ENCODE measurements at places on chromosomes 7 and 10. TPM values are rescaled to one million over a fixed set of nuclear protein-coding genes. Genes with fewer than 3 reads are reported as not detected.

DNA sequence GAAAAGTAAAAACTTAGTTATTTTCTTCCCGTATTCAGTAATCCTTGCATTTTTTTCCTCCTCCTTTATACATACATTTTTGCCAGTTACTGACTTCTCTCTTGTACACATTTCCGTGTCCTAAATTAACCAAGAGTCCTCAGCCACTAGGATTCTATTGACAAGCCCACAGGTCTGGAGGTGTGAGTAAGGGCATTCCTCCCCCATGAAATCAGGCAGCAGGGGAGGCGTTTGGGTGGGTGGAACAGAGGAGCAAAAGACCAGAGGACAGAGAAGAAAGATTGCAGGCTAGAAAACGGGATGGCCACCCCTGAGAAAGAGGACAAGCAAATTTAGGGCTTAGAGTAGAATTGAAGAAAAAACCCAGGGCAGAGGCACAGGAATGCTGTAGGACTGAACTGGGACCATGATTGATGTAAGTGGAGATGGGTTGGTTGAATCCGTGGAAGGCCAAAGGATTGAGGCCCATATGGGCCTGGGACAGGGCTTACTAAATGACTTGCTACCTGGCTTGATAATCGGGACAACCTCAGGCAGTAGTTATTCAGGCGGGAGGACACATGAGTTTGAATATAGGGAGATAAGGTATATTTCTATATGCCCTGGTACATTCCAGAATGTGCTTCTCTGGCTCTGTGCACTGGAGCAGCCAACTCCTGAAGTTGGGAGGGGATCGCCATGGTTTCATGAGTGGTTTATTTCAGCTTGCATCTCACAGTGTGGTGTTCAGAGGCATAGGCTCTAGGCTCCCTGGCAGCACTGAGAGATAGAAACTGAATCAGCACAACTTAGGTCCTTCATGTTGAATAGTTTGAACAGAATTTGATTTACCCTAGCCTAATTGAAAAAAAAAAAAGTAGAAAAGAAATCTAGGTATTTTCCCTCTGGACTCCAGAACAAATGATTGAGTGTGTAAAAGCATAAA, 28.0 kb downstream of the IKZF1 start:
- DNase-seq: no peak

DNA sequence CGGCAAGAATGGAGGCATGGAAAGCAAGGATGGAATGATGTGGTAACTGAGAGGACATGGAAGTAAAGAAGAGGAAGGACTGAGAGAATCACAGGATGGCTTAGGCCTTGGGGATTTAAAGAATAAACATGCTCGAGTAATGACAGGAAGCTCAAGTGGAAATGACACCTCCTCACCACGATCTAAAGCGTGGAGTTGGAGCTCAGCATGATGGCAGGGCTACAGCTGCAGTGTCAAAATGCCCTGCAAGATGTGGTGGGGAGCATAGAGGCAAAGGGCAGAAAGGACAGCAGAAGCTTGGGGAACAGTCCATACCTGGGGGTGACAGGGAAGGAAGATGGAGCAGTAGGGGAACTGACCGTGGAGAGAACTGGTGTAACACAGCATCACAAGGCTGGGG, 229.5 kb upstream of the PLXNA4 start:
- DNase-seq: no peak

- DNase-seq: no peak
These were observed 109.9 kb upstream of the ABI1 start for GRCh38 chr10:26970667-26971066.

- no peak for DNase-seq
These were observed 100.2 kb upstream of the PRSS58 start for GRCh38 chr7:142357953-142358520.

GRCh38 chr7:91357379-91357778, 93.1 kb downstream of the FZD1 start:
- DNase-seq: no peak

- no peak for DNase-seq
These were observed 171.3 kb upstream of the ITGB1 start for GRCh38 chr10:33129141-33129995.

GRCh38 chr10:90064295-90064694, 362.9 kb downstream of the KIF20B start:
- no peak for DNase-seq

DNA sequence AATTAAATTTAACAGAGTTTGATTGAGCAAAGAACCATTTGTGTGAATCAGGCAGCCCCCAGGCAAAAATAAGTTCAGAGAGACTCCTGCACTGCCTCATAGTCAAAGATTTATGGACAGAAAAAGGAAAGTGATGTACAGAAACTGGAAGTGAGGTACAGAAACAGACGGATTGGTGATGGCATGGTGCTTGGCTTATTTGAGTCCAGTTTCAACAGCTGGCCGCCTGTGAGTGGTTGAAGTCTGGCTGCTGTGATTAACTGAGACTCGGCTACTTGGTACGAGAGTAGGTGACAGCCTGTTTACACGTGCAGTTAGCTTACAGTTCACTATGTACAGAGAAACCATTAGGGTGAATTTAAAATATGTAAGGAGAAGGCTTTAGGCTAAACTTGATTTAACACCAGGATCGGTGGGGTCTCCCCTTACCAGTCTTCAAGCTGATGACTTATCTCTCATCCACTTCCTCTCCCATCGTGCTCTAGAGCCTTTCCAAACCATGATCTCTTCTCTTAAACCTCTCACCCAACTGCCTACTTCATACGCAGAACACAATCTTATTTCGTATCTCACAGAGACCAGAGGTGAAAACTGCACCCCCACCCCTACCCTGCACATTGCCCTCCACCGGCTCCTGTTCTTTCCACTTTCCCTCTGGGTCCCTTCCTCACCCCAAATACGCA, 5.0 kb upstream of the MSMB start:
- no peak for DNase-seq

DNA sequence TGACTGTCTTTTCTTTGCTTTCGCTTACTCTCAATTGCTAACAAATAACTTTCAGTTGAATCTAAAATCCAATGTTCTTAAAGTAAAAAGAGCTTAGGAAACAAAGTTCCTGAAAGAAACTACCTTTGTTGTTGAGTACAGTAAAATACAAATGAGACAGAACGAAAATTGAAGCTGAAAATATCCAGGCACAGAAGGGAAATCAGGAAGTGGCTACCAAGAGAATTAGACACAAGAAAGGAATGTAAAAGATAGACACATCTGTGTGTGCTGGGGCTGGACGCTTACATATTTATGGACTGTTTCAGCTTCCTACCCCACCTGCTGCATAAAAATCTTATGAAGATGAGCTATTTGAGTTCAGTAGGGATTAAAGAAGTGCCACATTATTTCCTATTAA, 161.7 kb upstream of the PLXDC2 start:
- no peak for DNase-seq

DNA sequence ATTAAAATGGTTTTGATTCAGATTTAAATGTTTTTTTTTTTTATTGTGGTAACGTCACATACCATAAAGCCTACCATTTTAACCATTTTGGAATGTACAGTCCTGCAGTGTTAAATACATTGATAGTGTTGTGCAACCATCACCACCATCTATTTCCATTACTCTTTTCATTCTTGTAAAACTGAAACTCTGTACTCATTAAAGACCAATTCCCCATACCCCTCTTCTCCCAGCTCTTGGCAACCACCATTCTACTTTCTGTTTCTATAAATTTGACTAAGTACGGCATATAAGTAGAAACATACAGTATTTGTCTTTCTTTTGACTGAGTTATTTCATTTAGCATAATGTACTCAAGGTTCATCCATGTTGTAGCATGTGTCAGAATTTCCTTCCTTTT, 96.2 kb downstream of the EXOC4 start:
- DNase-seq: no peak

GRCh38 chr7:134009314-134010110, 117.6 kb upstream of the LRGUK start:
- no peak for DNase-seq

DNA sequence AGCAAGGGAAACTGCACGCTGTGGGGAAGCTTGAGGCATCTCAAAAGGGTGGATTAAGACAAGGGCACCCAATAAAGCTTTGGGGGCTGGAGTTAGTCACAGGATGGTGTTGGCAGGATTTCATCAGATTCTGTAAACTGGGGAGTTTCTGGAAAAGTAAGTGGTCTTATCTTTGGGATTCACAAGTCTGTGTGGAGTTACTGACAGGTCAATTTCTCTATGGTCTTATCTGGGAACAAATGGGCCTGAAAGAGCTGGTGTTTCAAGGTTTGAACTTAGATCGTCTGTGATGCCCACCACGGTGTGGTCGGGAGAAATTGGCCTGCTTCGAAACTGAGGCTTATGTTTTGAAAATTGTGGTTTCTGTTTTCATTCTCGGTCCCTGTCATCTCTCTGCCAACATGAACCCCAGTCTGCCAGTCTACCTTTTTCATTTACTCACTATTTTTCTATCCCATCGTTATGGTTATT, 23.8 kb upstream of the AOAH start:
- DNase-seq: no peak

DNA sequence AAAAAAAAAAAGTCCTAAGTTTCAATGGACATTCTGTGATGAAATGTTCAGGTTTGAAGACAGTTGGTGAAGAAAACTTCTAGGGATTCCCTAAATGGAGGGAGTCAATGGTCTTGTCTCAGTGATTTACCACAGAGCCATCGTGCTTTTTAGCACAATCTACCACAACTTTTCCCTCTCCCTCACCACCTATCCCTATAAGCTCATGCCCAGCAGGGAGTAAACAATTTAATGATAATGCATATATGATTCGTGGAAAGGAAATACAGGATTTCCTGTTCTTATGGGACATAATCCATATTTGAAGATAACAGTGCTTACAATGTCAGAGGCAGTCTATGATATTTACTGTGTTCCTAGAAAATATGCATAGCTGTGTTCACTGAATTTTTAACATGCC, 38.4 kb upstream of the CD36 start:
- no peak for DNase-seq

DNA sequence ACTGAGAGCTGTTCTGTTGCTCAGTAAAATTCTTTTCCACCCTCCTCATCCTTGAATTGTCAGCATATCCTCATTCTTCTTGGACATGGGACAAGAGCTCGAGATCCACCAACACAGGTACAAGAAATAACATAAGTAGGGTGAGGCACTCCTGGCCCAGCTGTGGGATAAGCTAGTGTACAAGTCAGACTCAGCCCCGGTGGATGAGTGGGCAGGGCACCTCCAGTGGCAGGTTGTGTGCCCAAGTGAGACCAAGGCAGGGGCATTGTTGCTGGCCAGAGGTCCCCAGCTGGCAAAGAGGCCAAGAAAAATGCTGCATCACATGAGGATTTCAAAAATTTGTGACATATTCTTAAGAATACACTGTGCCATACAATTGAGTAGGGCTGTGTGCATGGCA, 402.0 kb upstream of the ZWINT start:
- DNase-seq: no peak

DNA sequence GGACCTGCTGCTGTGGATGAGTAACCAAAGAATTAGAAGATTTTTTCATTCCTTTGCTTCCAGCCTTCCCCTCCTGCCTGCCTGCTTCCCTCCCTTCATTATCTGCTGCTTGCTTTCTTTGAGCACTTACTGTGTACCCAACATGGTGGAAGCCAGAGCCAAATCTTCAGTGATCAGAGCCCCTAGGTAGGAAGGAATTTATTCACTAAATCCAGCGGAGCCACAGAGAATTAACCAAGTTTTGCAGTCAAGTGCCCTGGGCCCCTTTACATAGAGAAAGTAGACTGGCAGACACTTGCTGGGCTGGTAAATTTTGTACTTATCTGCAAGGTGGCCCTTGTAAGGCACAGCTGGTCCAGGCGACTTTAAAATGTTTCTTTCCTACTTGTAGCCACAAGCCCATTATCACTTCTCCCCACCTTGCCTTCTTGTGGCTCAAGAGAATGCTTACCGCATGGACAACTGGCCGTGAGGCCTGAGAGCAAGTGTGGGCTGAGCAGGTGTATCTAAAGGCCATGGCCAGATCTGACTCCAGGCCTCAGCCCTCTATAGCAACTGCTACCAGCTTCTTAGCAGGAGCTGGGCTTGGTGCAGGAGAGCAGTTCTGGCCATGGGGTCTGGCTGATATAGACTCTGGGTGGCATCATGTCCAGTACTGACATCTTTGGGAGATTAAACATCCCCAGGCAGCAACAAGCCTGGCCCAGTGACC, 11.1 kb downstream of the UNC5B start:
- no peak for DNase-seq

DNA sequence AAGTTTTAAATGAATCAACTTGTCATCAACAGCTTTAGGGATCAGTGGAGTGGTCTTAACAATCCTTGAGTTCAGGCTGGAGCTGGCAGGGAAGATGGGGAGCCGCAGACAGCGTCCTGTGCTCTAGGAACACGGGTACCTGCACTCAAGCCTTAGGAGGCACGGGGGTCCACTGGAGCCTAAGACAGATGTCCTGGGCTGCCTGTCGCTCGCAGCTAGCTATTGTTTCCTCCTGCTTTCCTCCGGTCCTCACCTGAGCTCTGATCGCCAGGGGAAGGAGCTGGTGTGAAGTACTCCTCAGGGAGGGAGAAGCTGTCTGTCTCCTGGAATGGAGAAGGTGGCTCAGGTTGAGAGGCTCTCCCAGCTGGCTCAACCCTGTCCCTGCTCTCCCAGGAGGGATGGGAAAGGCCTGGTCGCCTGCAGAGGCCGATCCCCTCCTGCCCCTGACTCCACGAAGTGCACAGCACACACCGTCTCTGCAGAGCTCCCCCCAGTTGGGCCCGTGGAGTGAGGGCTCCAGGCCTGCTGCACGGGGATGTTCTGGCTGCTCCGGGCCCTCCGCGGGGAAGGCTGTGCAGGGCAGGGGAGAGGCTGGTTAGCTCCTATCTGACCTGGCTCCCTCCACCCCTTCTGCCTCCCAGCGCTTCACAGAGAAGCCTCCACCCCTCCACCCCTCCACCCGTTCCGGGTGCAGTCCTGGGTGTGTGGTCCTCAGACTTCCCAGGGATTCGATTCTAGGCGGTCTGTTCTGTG, 14.5 kb upstream of the PYROXD2 start:
- DNase-seq: no peak

DNA sequence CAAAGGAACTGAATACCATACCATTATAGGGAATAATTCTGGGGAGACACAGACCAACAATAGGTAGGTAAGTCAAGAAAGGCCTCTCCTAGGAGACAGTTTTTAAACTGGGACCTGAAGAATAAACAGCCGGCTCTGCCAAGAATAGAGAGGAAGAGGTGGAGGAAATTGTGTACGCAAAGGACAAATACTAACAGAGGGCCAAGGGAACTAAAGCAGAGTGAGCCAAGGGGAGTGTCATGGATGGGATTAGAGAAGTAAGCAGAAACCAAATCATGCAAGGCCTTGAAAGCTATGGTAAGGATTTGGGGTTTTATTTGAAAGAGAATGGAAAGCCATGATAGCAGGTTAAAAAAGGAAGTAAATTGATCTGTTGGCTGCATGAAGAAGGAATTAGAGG, 18.1 kb upstream of the ITGB8 start:
- no peak for DNase-seq

SNX13 gene
- total RNA-seq: 65.4 TPM

SORBS1 gene
- total RNA-seq: 238 TPM

OR2A42 gene
- not detected for total RNA-seq

GARIN1A gene
- 11.8 TPM for total RNA-seq

IFIT1 gene
- 37.4 TPM for total RNA-seq

OR2A12 gene
- total RNA-seq: not detected

All from dorsolateral prefrontal cortex (tissue), 122 donors.